ENCODE measurements at places on chromosomes 6 and 20.

GRCh38 chr20:24489193-24489592 lies 19.8 kb downstream of the SYNDIG1 start:
- DNase-seq, result no peak

GRCh38 chr6:15521582-15521981 lies 141.2 kb downstream of the DTNBP1 start:
- DNase-seq, result no peak

GRCh38 chr20:57509665-57510237 lies 15.2 kb downstream of the CTCFL start:
- no peak for DNase-seq

- DNase-seq, result no peak
Observed at GRCh38 chr20:30488941-30489613, 768.4 kb upstream of the DEFB115 start.

DNA sequence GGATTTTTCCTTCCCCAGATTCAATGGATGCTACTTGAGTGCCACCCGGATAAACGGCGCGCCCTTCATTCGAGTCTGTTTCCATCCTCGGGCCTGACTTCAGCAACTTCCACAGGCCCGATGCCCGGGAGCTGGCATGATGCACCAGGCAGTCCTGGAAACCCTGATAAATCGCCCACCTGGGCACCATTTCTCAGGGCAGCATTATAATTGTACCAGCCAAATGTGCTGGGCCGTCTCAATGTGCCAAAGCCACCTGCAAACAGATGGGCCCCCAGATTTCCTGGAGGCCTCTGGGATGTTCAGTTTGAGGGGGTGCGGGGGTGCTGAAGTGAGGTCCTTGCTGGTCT lies 65.8 kb downstream of the NOL4L start:
- DNase-seq, result no peak

DNA sequence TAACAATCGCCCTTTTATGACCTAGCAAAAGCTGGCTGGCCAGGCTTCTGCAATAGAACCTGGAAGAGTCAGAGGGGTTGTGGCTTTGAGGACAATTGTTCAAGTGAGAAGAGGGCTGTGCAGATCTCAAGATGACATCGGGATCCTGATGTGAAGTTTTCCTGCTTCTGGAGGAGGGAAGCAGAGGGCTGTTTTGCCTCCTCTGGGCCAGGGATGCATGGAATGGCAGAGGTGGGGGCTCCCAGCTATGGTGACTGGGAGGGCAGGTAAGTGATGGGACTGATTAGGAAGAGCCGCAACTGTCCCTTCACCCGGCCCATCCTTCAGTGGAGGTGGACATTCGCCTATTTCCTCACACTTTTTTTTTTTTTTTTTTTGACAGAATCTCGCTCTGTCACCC lies 43.4 kb upstream of the BLCAP start:
- DNase-seq, result no peak

GRCh38 chr6:99606656-99607415 lies at the start of gene PRDM13:
PRDM13 (plus strand) TSS chr6:99606833; CDS start chr6:99607035, 202 bp downstream.
- DNase-seq, result no peak

Data from fibroblast of skin of left biceps (primary cell).